ENCODE measurements at places on chromosomes 4 and X.

DNA sequence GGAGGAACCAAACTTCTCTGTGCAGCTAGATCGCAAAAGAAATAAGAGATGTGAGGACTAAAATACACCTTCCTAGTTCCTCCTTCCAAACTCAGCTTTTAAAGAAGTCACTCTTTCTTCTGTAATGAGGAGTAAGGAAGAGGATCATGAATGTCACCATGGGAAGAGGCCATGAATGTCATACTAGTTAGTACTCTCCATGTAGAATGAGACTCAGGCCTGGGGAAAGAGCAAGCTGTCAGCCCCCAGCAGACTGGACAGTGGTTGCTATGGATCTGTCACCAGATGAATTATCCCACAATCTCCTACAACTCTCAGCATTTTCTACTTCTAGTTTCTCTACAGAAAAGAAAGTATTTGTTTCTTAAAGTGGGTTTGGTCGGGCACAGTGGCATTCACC, 57.1 kb upstream of the PRDM8 start:
- no peak for DNase-seq

DNA sequence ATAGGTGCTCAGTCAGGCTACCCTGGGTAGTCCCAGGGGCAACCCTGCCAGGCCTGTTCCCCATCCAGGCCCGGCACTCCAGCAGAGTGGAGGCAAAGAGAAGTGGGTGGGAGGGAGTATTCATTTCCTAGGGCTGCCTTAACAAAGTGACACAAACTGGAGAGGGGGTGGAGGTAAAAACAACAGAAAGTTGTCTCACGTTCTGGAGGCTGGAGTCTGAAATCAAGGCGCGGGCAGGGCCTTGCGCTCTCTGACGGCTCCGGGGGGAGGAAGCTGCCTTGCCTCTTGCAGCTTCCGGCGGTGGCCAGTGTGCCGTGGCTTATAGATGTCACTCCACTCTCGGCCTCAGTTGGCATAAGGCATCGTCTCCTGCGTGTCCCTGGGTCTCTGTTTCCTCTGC, 90.8 kb downstream of the DCTD start:
- peak; percentile 27 for DNase-seq

- DNase-seq: no peak
Measured at GRCh38 chrX:45011131-45011530, 138.1 kb downstream of the KDM6A start.

DNA sequence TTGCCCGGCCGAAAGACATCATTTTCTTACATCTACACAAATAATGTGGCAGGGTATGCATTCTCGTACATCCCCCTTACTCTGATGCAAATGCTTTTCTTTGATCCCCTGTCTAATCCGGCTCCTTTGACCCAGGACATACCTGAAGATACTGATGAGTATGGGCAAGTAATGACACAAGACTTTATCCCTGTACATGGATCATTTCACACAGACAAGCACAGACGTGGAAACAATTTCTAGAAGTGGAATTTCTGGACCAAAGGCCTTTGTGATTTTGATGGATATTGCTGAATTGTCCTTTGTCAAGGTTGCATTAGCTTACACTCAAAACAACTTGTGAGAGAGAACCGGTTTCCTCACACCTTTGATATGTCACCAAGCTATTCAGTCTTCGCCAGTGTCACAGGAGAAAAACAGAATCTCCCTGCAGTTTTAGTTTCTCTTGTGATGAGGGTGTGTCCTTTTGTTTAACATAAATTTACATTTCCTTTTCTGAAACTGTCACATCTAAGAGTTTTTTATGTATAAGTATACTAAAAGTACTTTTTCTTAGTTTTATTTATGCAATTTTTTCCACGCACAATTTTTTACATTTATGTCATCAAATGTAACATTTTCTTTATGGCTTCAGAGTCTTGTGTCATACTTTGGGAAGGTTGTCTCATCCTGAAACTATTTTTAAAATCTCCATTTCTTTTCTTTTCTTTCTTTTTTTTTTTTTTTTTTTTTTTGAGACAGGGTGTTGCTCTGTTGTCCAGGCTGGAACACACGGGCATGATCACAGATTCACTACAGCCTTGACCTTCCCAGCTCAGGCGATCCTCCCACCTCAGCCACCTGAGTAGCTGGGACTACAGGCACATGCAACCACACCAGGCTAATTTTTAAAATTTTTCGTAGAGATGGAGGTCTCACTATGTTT, 25.2 kb downstream of the RWDD4 start:
- DNase-seq: no peak

DNA sequence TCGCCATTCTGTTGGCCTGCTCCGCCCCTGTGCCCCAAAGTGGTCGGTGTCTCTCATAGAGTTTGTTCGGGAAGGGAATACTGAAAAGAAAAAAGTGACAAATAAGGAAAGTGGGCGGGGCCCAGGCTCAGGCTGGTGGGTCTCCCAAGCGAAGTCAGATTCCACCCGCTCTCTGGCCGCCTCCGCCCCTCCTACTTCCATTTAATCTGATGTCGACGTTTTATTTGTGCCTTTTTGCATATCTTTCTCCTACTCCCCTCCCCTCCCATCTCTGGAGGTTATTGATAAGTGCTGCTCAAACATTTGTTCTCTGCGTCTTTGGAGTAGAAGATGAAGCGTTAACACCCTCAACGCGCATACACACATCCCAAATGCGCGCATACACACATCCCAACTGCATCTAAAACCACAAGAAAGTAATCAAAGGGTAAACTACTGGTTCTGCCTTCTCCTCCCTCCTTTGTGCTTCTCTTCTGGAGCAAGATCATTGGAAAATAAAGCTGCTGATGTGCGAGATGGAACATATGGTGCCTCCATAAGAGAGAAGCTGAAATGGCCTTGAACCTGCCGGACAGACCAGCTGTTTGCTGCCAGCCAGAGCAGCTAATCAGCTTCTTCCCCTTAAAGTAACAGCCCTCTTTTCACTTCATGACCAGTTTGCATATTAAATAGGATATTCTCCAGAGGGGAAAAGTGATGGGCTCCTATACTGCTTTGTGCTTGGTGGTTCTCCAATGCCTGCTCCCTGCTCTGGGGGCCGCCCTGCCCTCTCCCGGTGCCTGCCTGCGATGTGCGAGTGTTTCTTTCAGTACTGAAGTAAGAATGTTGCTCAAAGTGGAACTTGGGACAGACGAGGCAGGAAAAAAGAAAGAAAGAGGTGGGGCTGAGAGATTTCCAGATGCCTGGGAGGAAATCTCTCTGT, 3.1 kb downstream of the MAMLD1 start:
- no peak for DNase-seq

DNA sequence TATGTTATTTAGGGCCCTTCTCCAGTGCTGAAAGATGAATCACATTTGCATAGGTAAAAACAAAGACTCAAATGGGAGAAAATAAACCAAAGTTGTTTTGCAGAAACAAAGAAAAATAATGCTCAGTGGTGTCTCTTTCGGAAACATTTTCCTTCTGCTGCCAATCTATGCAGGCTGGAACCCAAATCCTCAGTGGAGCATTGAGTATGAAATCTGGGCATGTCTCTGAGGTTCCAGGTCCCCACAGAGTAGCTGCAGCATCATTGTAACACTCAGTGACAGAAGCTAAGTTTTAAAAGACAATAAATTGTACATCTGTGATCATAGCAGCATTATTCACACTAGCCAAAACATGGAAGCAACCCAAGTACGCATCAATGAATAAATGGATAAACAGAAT, 303.6 kb downstream of the FBXW7 start:
- DNase-seq: no peak

DNA sequence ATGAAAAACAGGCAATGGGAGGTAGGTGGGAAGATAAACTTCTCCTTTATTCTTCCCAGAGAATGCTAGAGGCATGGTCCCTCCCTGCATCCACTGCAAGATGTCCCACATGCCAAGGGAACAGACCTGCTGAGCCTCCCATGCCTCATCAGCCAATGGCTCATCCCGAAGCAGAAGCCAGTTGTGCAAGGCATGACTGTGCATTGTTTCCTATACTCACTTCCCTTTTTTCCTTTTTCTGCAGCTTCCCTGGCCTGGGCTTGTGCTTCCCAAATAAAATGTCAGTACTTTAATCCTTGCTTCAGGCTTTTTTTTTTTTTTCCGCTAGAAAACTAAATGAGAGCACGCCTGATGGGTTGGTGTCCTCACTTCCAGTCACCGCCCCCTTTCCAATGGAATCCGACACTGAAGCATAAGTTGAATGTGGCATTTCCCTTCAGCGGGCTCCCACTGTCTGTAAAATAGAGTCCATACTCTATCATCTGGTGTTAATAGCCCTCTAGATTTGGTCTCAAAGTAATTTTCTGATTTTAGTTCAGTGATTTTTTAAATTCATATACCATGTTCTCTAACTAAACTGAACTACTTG, 239.0 kb upstream of the JADE1 start:
- peak; percentile 39 for DNase-seq

- DNase-seq: peak; percentile 49
Measured at GRCh38 chr4:1026115-1026514, 14.7 kb downstream of the FGFRL1 start.

All from CD4-positive, alpha-beta T cell treated with Interferon gamma for 1 hour (primary cell).